ENCODE measurements at places on chromosomes 2 and 18. TPM values are rescaled to one million over a fixed set of nuclear protein-coding genes. Genes with fewer than 3 reads are reported as not detected.

- ATAC-seq = no peak
Measured at GRCh38 chr18:22060361-22060760, 109.0 kb upstream of the GATA6 start.

Gene COLEC12
- 0.68 TPM for total RNA-seq

DNA sequence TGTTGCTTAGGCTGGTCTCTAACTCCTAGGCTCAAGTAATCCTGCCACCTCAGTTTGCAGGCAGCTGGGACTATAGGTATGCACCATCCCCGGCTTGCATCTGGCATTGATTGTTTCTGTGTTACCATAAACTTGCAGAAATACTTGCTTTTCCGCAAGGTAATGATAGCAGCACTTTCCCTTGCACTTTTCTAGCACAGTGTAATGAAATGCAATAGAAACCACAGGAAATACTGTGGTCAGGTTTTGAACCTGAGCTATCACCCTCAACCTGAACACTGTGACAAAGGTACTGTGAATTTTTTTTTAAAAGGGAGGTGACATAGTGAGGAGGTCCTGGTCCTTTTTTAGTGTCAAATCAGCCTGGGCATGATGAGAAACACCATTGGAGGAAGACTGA is 38.3 kb downstream of the DHRS9 start:
- no peak for ATAC-seq

Gene CAMKMT
- 8.4 TPM for total RNA-seq

DNA sequence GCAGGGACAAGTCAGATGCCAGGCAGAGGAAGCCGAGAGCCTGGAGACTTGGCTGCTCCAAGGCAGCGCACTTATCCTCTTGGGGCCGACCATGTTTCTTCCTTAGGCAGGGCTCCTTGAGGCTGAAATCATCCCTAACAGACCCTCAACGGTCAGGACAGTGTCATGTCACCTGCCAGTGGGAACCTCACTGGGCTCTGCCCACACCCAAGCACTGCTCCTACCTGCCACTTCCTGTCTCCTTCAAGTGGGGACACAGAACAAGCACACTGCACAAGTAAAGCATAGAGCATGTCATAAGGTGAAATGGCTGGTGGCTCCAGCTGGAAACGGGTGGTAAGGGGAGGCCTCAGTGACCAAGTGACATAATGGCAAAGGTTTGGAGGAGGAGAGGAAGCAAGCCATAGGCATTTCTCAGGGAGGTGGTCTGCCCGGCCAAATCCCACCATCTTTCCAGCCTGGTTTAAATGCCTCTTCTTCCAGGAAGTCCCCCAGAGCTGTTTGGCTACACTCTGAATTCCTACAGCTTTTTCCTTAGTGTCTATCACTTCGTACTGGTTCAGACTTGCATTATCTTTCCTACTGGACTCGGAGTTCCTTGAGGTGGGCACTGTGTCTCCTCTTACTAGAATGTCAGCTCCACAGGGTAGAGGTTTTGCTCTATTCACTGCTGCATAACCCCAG is 7.3 kb upstream of the ATOH8 start:
- no peak for ATAC-seq

DNA sequence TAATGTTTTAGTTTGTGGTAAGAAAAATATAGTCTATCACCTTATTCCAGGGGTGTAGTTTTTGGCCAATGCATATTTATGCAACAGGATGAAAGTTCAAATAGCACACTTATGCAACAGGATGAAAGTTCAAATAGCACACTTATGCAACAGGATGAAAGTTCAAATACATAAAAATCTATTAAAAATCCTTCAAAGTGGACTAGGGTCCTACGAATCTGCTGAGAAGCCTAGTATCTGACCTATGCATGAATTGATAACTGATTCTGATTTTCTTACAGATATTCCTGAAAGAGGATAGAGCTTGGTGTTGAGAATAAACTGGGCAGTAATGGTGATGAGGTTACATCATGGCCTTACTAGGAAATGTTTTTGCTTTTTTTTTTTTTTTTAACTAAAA is 2.8 kb downstream of the PECR start:
- no peak for ATAC-seq

Gene PLGLB1
- total RNA-seq = 0.64 TPM

- no peak for ATAC-seq
Measured at GRCh38 chr2:33785201-33786106, 186.4 kb upstream of the FAM98A start.

GRCh38 chr2:230408244-230408842 is 7.7 kb upstream of the SP100 start:
- ATAC-seq = no peak

DNA sequence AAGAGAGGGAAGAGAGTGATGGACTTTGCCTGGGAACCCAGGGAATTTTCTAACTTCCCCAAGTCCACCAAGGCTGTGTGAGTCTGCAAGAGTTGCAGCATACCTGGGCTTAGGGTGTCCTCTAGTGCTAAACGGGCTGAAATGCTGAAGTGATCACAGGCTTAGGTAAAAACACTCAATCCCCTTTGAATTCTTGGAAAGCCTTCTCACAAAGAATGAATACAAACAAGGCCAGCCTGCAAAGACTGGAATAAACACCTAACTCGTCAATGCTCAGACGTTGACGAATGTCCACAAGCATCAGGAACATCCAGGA is 30.0 kb upstream of the BMP10 start:
- no peak for ATAC-seq

Gene EHD3
- total RNA-seq = 43.4 TPM

Gene REG3A
- total RNA-seq = not detected

- ATAC-seq = no peak
Measured at GRCh38 chr2:175207741-175208438, 26.4 kb upstream of the ATP5MC3 start.

- ATAC-seq = peak; percentile 29
Measured at GRCh38 chr2:25276569-25277465, 64.9 kb downstream of the DNMT3A start.

Gene ANKRD30B
- total RNA-seq = not detected

DNA sequence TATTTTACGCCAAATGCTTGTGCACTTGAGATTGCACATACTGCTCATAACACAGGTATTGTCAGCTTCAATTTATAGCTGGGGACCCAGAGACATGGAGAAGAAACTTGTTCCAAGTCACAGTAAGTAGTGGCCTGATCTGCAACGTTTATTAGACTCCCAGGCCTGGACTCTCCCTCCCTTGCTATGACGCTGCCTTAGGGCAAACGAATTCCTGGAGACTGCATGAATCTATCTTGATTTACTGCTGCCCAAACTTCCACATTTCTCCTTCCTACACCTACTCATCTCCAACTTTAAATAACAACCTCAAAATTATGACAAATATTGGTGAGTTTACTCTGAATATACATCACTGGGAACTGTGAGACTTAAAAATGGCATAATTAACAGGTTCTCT is 145.1 kb upstream of the CCDC195 start:
- peak; percentile 56 for ATAC-seq

- no peak for ATAC-seq
Measured at GRCh38 chr2:18094277-18094676, 215.8 kb downstream of the KCNS3 start.
